Mesendoderm (in vitro differentiated cells): ENCODE measurements at places on chromosomes 5 and 9.

- peaks cover 3% of the 10 kb centered on the region for H3K36me3 ChIP-seq
- H3K4me3 ChIP-seq, result no peak overlapping the region
- no peaks in the 10 kb centered on the region for H3K4me1 ChIP-seq
- H3K27me3 ChIP-seq, result no peaks in the 10 kb centered on the region
- DNase-seq, result no peak
Observed at GRCh38 chr5:6659941-6660684, 26.9 kb downstream of the SRD5A1 start.

DNA sequence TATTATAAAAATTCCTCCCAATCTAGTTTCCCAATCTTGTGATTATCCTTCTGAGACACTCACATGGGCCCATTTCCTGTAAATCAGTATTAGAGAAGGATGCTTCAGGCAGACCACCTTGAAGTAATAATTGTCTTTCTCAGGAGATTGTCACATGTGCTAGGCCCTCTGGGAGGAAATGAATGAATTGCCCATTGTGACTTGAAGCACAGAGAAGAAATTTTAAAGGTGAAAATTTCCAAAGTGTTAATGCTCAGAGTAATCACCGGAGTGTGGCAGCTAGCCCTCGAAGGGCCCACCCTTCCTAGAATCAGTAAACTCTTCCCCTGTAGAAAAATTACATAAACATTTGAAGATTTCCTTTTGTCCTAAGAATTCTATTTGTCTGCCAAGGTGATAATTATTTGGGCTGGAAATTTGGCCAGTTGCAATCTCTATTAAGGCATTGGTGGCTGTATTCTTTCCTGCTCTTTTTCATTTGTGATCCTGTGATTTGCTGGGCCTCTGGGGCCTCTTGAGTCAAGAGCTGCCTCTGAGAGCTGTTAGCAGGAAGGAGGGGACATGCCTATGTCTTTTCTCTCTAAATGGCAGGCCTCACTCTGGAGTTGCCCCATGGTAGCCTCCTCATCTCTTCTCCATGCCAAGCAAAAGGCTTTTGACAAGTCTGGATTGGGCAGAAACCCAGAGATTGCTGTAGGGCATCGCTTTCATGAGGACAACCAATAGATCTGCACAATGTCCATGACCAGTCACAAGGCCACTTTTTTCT, 371.5 kb upstream of the ACTBL2 start:
- H3K27ac ChIP-seq, result no peak overlapping the region
- no peak overlapping the region for H3K4me3 ChIP-seq
- H3K36me3 ChIP-seq, result no peaks in the 10 kb centered on the region
- no peaks in the 10 kb centered on the region for H3K27me3 ChIP-seq
- DNase-seq, result no peak

GRCh38 chr5:153742060-153742459, 251.6 kb downstream of the GRIA1 start:
- DNase-seq, result no peak
- H3K4me3 ChIP-seq, result no peak overlapping the region
- H3K36me3 ChIP-seq, result no peaks in the 10 kb centered on the region

- no peaks in the 10 kb centered on the region for H3K4me1 ChIP-seq
- H3K27me3 ChIP-seq, result no peaks in the 10 kb centered on the region
- no peaks in the 10 kb centered on the region for H3K36me3 ChIP-seq
- no peak for DNase-seq
Observed at GRCh38 chr9:86994231-86994630, 46.9 kb upstream of the GAS1 start.

DNA sequence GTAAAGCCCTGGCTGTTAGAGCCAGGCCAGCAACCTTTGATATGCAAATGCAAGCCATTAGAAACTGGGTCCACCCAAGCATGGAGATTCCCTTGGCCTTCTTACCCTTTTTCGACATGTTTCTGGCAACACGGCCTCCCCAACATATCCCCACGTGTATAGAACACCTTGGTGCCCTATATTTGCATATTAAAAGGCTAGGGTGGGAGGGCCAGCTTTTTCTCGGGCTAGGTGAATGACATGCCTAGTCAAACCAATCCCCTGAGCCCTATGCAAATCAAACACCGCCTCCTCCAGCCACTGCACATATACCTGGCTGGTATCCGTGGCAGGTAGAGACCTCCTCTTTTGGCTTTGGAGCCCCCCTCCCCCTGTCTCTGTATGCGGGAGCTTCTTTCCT, 55.6 kb upstream of the ZFR start:
- no peak overlapping the region for H3K4me3 ChIP-seq
- peak; percentile 25 for DNase-seq
- H3K27me3 ChIP-seq, result no peaks in the 10 kb centered on the region
- peaks cover 6% of the 10 kb centered on the region for H3K4me1 ChIP-seq

GRCh38 chr9:107447834-107448233, 41.7 kb downstream of the KLF4 start:
- no peaks in the 10 kb centered on the region for H3K36me3 ChIP-seq
- DNase-seq, result no peak
- no peaks in the 10 kb centered on the region for H3K27me3 ChIP-seq
- no peak overlapping the region for H3K27ac ChIP-seq

GRCh38 chr9:92224177-92224576, 69.3 kb downstream of the IARS1 start:
- no peaks in the 10 kb centered on the region for H3K27me3 ChIP-seq
- H3K36me3 ChIP-seq, result peaks cover 19% of the 10 kb centered on the region
- no peaks in the 10 kb centered on the region for H3K4me1 ChIP-seq
- H3K27ac ChIP-seq, result no peak overlapping the region

GRCh38 chr9:77648234-77649108, at the start of gene GNA14:
GNA14 (minus strand) TSS chr9:77648322; CDS start chr9:77647793, 529 bp downstream.
- peaks cover 6% of the 10 kb centered on the region for H3K27me3 ChIP-seq
- peaks cover 3% of the 10 kb centered on the region for H3K4me1 ChIP-seq
- H3K36me3 ChIP-seq, result no peaks in the 10 kb centered on the region
- no peak within 1 kb of the TSS for H3K27ac ChIP-seq
- DNase-seq, result peak; percentile 81

DNA sequence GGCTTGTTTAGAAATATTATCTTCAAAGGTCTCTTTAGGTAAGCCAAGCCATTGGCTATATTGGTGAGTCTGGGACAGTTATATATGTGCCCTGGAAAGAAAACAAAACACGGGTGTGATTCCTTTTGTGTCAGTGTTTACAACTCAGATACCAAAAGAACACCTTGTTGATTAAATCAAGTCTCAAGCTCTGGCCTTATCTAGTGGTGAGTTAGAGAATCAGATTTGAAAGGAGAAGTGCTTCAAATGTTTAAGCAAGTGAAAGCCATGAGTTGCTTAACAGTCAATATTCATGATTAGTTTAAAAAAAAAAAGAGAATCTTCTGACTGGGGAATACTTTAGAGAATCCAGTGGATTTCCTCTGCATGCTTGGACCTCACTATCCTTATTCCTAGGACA, 68.3 kb downstream of the IQGAP2 start:
- DNase-seq, result no peak
- no peak overlapping the region for H3K4me3 ChIP-seq
- H3K36me3 ChIP-seq, result no peaks in the 10 kb centered on the region
- peaks cover 4% of the 10 kb centered on the region for H3K4me1 ChIP-seq

DNA sequence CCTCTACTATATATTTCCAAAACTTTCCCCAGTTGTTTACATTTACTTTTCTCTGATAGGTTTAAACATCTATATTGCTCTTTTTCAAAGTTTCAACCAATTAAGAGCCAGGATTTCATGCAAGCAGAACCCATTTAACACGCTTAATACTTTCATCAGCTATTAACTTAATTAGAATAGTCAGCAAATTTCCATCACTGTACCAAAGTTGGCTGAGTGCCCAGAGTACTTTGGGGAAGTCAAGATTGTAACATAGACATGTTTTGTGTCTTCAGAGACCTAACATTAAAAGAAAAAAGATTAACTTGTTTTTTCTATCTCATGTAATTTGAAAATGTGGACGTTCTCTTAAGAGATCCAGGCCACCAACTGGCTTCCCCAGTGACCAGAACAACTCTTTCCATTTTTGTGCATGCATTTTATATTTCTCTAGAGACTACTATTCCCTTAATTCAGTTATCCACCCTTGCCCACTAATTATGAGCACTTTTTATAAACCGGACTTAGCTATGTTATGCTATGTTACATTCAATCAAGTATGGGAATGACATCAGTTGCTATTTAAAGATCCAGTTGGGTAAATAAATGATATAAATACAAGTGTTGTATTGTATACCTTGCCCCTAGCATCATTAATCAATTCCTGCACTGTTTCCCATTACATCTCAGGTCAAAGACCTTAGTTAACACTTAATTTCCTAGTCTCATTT, 478.1 kb upstream of the NMUR2 start:
- H3K27me3 ChIP-seq, result no peaks in the 10 kb centered on the region
- no peak for DNase-seq
- no peaks in the 10 kb centered on the region for H3K36me3 ChIP-seq
- no peaks in the 10 kb centered on the region for H3K4me1 ChIP-seq

DNA sequence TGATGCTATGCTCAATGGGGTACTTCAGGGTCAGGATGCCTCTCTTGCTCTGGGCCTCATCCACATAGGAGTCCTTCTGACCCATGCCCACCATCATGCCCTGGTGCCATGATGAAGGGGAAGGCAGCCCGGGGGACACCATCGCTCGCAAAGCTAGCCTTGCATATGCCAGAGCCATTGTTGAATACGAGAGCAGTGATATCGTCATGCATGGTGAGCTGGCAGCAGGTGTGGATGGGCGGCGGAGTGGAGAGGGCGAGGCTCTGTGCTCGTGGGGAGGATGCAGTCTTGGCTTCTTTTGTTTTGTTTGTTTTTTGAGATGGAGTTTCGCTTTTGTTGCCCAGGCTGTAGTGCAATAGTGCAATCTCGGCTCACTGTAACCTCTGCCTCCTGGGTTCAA, 17.2 kb upstream of the SPZ1 start:
- no peak overlapping the region for H3K4me3 ChIP-seq
- no peaks in the 10 kb centered on the region for H3K27me3 ChIP-seq
- H3K27ac ChIP-seq, result no peak overlapping the region
- no peak for DNase-seq

- H3K36me3 ChIP-seq, result no peaks in the 10 kb centered on the region
- no peak overlapping the region for H3K27ac ChIP-seq
- DNase-seq, result no peak
- H3K4me1 ChIP-seq, result no peaks in the 10 kb centered on the region
Observed at GRCh38 chr9:110178281-110178680, 29.7 kb downstream of the C9orf152 start.

DNA sequence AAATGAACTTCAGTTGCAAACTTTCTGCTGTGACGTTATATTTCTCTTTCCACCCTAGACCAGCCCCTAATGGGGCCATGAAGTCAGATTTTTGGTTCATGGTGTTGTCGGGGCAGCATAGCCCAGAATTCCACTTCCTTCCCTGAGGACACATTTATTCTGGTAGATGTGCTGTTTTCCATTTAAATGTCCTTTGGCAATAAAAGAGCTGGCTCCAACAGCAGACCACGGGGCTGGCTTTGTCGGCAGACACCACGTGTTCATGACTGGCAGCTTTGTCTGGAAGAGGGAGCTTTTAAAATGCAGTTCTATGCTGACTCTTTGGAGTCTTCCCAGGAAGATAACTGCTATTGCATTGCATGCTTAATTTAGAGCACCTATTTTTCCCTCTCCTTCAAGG, 17.6 kb upstream of the LCP2 start:
- no peaks in the 10 kb centered on the region for H3K4me1 ChIP-seq
- no peaks in the 10 kb centered on the region for H3K27me3 ChIP-seq
- H3K36me3 ChIP-seq, result no peaks in the 10 kb centered on the region
- H3K27ac ChIP-seq, result no peak overlapping the region
- no peak overlapping the region for H3K4me3 ChIP-seq
- DNase-seq, result no peak

GRCh38 chr9:4743131-4743875, 2.3 kb upstream of the AK3 start:
- no peak overlapping the region for H3K4me3 ChIP-seq
- no peaks in the 10 kb centered on the region for H3K27me3 ChIP-seq
- no peaks in the 10 kb centered on the region for H3K36me3 ChIP-seq
- peak; percentile 55 for DNase-seq

GRCh38 chr5:165286692-165287091, 1781.3 kb downstream of the MAT2B start:
- H3K27me3 ChIP-seq, result no peaks in the 10 kb centered on the region
- no peak for DNase-seq
- no peak overlapping the region for H3K4me3 ChIP-seq
- H3K27ac ChIP-seq, result no peak overlapping the region
- H3K4me1 ChIP-seq, result no peaks in the 10 kb centered on the region

DNA sequence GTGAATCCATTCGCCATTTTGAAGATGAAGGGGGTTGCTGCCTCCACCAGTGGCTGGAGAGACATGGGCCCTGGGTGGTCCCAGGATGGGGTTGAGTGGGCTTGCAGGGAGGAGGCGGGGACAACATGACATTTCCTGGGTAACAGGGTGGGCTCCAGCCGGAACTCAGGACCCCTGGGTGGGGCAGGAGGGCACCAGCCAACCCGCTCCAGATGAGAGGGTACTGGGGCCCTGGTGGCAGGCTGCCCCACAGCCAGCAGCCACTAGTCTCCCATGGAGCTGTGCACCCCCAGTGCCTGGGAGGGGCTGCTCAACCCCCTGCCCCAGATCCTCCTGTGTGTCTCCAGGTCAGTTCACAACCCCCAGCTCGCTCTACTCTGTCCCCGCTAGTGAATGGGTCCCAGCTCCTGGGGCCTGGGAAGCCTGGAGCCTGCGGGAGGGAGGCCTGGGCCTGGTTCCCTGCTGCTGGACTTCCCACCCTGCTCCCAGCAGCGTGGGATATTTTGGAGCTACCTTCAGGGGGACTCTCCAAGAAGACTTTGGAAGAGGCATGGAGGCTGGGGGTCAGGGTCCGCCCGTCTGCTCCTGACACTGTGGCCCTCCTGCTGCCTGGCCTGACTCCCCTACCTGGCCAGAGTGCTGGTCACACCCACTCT, 55.9 kb downstream of the AHRR start:
- peaks cover 2% of the 10 kb centered on the region for H3K27me3 ChIP-seq
- no peak overlapping the region for H3K27ac ChIP-seq
- no peak overlapping the region for H3K4me3 ChIP-seq

DNA sequence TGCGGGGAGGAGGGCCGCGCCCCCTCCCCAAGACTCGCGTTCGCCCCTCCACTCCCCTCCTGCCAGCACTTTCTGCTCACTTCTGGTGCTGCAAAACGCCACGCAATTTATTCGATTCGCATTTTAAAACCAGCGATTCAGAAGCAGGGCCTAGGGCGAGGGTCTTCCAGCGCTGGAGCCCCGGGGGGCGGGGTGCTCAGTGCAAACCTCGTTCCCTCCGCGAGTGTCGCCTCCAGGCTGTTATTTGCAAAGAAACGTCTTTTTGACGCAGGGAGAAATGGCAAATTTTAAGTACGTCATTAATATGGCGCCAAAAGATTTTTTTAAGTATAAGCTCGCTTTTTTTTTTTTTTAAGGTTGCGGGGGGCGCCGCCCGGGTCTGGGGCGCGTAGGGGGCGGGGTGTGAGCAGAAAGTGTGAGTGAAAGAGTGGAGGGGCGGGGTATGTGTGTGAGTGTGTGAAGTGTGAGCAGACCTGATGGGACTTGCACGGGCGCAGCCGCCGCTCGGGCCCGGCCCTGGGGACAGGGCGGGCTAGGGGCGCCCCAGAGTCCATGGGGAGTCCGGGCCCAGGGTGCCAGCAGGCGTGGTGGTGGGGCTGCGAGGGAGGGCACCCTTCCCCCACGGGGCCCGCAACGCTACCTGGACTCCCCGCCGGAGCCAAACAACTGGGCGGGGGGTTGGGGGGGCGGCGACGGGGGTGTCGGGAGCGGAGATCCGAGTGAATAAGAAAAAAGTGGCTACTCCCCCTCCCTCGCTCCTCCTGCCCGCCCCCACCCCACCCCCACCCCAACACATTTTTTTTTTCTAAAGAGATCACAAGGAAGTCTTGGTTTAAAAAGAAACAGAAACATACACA, at the start of gene JADE2:
TSS of gene JADE2 (plus strand) at position 845 of the 857 bp plus-strand sequence. CDS start 10,188 bp downstream, outside the sequence.
- H3K4me1 ChIP-seq, result peaks cover 14% of the 10 kb centered on the region
- peak; percentile 79 for DNase-seq
- H3K36me3 ChIP-seq, result no peaks in the 10 kb centered on the region
- no peaks in the 10 kb centered on the region for H3K27me3 ChIP-seq
- peak within 1 kb of the TSS; percentile 99 for H3K27ac ChIP-seq
